ENCODE measurements at places on chromosomes 1 and 21.

- DNase-seq = no peak
These were observed 1267.9 kb downstream of the MRPL39 start for GRCh38 chr21:24339406-24339805.

DNA sequence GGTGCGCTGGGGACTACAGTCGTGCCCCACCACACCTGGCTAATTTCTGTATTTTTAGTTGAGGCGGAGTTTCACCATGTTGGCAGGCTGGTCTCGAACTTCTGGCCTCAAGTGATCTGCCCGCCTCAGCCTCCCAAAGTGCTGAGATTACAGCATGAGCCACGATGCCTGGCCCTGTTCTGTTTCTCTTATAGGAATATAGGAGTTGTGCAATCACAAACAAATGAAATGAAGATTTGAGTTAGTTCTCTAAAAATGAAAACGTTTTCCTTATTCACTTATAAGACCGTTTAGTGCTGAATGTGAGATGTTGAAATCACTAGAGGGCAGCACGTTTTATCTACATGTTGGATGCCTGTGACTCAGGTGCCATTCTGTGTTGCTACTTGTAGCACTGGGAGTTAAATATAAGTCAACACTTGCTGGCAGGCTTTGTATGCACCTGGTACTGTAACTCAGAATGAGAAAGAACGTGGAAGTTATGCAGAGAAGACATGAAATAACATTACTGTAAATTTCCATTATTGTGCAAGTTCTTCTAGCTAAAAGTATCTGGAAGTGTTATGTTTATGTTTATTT, 45.8 kb downstream of the MIGA1 start:
- no peak for DNase-seq

- DNase-seq = no peak
These were observed 204.8 kb upstream of the GALNT2 start for GRCh38 chr1:229862017-229862774.

GRCh38 chr1:12121212-12122003, 45.4 kb upstream of the TNFRSF1B start:
- no peak for DNase-seq

GRCh38 chr1:94250341-94250740, 13.0 kb upstream of the ARHGAP29 start:
- DNase-seq = no peak

- DNase-seq = no peak
These were observed 38.0 kb upstream of the RASAL2 start for GRCh38 chr1:178055779-178056471.
